ENCODE measurements at places on chromosomes 2 and 18. TPM values are rescaled to one million over a fixed set of nuclear protein-coding genes. Genes with fewer than 3 reads are reported as not detected.

DNA sequence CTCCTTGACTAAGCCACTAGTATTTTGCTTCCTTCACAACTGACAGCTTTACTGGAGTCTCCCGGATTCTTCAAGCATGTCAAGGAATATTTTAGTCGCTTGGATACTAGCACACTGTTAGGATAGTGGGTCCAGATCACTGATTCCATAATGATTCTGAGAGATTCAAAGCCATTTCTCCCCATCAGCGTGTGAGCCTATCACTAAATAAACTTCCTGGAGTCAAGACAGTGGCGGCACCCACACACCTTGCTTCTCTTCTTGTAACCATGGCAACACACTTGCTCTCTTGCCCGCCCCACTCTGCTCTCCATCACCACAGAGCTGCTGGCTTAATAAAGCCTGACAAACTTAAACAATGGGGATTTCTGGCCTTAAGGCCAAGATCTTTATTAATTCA, 245.1 kb downstream of the LRRTM1 start:
- no peaks in the 10 kb centered on the region for H3K27me3 ChIP-seq
- no peaks in the 10 kb centered on the region for H3K4me1 ChIP-seq
- H3K27ac ChIP-seq: no peak overlapping the region

The LYG1 gene
- not detected for polyA plus RNA-seq

- H3K4me3 ChIP-seq: no peak overlapping the region
- no peaks in the 10 kb centered on the region for H3K36me3 ChIP-seq
- no peak overlapping the region for H3K27ac ChIP-seq
- H3K27me3 ChIP-seq: no peaks in the 10 kb centered on the region
Observed at GRCh38 chr2:104344985-104345384, 508.9 kb upstream of the POU3F3 start.

DNA sequence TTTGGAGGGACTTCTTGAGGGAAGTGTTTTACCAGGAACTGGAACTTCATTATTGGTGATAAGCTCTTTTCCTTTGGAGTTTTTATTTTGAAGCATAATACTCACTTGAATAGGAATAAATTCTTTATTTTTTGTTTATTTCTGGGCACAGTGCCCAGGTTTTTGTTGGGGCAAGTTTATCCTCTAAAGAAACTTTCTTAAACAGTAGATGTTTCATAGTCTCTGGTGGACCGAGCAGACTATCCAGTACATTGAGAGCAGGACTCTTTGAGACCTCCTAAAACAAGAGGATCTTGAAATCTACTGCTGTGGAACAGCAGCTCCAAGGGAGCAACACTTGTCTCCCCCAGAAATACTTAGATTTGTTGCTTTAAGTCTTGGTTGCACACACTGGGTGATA, 109.4 kb downstream of the PARD3B start:
- H3K27me3 ChIP-seq: no peaks in the 10 kb centered on the region
- H3K4me1 ChIP-seq: no peaks in the 10 kb centered on the region
- no peaks in the 10 kb centered on the region for H3K36me3 ChIP-seq
- H3K4me3 ChIP-seq: no peak overlapping the region
- no peak overlapping the region for H3K27ac ChIP-seq

GRCh38 chr18:21369146-21369545, 127.1 kb downstream of the GREB1L start:
- H3K4me1 ChIP-seq: no peaks in the 10 kb centered on the region
- H3K27ac ChIP-seq: no peak overlapping the region
- H3K36me3 ChIP-seq: no peaks in the 10 kb centered on the region
- no peak for DNase-seq
- H3K27me3 ChIP-seq: no peaks in the 10 kb centered on the region

GRCh38 chr18:36302676-36303075, 5.2 kb downstream of the FHOD3 start:
- no peak overlapping the region for H3K4me3 ChIP-seq
- no peak for DNase-seq
- H3K27me3 ChIP-seq: peaks cover 12% of the 10 kb centered on the region
- H3K36me3 ChIP-seq: no peaks in the 10 kb centered on the region

- no peak for DNase-seq
- no peak overlapping the region for H3K4me3 ChIP-seq
- H3K4me1 ChIP-seq: no peaks in the 10 kb centered on the region
- H3K27me3 ChIP-seq: no peaks in the 10 kb centered on the region
Observed at GRCh38 chr18:62060820-62061219, 126.0 kb downstream of the PIGN start.

- no peaks in the 10 kb centered on the region for H3K36me3 ChIP-seq
- no peaks in the 10 kb centered on the region for H3K27me3 ChIP-seq
- no peak for DNase-seq
- no peaks in the 10 kb centered on the region for H3K4me1 ChIP-seq
- no peak overlapping the region for H3K27ac ChIP-seq
Observed at GRCh38 chr2:3162442-3163077, 215.1 kb downstream of the EIPR1 start.

DNA sequence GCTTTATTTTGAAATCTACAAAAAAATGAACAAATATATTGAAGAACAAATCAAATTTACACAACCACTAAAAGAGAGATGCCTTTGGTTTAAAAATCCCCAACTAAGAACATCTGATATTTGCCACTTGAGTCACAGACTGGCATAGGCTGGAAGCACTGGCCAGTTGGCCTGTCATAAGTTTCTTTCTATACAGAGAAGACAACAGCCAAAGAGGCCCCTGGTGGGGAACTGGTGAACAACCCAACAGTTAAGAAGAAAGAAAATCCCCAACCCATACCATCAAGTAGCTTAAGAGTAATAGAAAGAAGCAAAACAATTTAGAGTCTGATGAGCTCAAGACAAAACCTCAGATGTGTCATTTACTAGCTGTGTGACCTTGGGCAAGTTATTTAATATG, 45.5 kb downstream of the OSR1 start:
- no peak overlapping the region for H3K27ac ChIP-seq
- no peak for DNase-seq
- no peak overlapping the region for H3K4me3 ChIP-seq
- H3K4me1 ChIP-seq: no peaks in the 10 kb centered on the region

GRCh38 chr2:72933646-72934151, 16.4 kb downstream of the EMX1 start:
- H3K27ac ChIP-seq: no peak overlapping the region
- no peaks in the 10 kb centered on the region for H3K4me1 ChIP-seq
- H3K36me3 ChIP-seq: no peaks in the 10 kb centered on the region
- no peak for DNase-seq

GRCh38 chr2:193336781-193337180, 1142.0 kb upstream of the TMEFF2 start:
- no peaks in the 10 kb centered on the region for H3K36me3 ChIP-seq
- DNase-seq: no peak
- no peak overlapping the region for H3K4me3 ChIP-seq
- no peaks in the 10 kb centered on the region for H3K27me3 ChIP-seq

The TUBB8B gene
- polyA plus RNA-seq: not detected

DNA sequence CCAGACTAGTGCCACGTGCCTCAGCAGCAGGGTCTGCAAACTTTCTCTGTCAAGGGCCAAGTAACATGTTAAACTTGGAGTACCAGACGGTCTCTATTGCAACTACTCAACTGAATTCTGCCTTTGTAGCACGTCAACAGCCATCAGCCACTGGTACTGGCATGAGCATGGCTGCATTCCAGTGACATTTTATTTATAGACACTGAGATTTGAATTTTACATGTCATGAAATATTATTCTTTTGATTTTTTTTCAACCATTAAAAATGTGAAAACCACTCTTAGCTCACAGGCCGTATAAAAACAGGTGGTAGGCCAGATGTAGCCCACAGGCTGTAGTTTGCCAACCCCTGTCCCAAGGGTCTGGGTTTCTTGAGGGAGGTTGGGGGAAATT, 199.7 kb downstream of the TPGS2 start:
- no peak for DNase-seq
- no peak overlapping the region for H3K4me3 ChIP-seq
- peaks cover 4% of the 10 kb centered on the region for H3K27me3 ChIP-seq
- H3K27ac ChIP-seq: no peak overlapping the region
- H3K36me3 ChIP-seq: no peaks in the 10 kb centered on the region
